ENCODE measurements at places on chromosomes 2 and 18.

DNA sequence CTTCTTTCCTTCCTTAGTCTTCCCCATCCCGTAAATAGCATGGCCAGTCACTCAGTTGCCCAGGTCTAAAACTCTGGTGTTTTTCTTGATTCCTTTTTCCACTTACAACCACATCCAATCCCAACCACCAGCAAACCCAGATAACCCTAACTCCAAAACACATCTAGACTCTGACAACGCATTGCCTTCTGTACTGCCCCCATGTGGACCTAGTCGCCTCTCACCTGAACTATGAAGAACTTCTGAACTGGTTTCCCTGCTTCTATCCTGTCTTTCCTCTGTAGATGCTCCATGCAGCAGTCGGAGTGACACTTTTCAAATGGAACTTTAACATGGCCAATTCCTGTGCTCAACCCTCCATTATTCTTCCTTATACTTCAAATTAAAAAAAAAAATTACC, 26.5 kb downstream of the ST6GAL2 start:
- DNase-seq, result no peak

DNA sequence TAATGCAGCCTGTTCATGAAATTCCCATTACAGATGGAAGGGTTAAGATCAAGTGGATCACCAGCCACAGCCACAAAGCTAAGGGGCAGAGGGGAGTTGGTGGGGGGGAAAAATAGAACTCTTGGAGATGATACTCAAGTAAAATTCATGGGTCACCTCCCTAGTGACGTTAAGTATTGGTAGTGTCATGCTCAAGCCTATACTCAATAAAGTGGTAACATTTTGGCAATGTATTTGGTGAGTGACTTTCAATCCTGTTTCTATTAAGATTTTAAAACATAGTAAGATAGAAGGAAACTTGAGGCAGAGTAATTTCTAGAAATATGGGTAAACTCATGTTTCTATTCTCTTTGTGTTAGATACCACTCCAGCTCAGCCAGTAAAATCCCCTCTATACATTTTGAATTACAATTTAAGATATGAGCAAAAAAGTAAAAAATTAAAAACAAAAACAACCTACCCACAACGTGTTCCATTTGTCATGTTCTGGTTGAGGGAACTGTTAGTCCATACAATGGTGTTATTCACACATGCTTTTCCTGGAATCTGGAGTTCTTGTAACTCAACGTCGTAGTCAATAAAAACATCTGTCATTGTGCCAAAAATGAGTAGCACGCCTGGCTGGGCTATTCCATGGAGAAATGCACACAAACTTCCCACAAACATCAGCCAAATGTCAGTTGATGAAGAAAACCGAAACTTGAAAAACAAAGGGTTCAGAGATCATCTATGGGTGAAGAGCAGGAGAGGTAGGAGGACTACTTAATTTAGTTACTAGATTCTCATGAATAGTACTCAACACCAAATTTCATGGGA, 18.1 kb downstream of the ABCB11 start:
- DNase-seq, result no peak

GRCh38 chr2:161947406-161947805, 126.6 kb downstream of the DPP4 start:
- DNase-seq, result no peak

DNA sequence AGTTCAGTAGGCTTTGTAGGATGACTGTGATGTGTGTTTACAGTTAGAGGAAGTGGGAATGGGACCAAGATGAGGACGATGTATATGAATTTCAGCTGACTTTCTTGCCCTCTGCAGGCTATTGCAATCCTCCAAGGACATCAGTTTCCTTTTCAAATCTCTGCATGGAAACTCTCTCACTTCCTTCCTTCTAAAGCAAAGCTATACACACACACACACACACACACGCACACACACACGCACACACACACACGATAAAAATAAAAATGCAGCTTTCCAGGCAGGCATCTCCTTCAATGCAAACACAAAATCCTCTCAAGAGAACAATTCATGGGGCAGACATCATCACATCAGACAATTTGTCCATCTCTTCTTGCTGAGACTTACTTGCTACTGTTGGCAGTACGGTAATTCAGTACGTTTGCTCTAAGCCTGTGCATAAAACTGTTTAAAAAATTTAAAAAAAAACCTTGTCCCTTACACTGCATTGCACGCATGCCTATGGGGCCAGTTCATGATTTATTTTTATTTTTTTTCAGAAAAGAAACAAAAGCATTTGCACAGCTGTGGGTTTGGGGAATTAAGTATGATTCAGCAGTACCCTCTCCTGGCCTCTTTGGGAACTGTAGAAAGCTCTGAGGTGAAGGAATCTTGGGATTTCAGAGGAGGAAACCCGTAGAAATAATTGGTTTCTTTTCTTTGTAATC, 27.1 kb upstream of the ICOS start:
- DNase-seq, result peak; percentile 28

DNA sequence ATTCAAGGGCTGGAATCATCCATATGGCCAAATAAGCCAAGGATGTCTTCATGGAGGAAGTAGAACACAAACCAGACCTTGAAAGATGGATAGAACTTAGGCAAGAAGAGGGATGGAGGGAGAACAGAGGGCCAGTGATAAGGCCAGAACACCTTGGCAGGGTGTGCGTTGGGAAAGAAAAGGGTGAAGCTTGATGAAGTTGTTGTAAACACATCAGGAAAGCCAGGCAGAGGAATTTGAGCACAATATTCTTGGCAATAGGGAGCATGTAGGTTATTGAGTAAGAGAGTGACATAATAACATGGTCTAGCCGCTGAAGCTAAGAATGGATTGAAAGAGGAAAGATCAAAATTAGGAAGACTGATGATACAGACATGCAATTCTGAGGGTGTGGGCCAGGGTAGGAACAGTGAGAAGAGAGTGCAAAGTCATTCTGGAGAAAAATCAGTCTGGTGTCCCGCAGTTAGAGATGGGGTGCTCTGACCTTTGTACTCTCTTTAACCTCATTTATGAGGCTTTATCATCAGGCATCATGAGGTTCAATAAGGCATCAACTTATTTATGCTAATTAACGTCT, 41.0 kb downstream of the SLC14A2 start:
- DNase-seq, result no peak

All from central memory CD4-positive, alpha-beta T cell (primary cell).